GM12865 (cell line): ENCODE measurements at places on chromosomes 16 and 17.

DNA sequence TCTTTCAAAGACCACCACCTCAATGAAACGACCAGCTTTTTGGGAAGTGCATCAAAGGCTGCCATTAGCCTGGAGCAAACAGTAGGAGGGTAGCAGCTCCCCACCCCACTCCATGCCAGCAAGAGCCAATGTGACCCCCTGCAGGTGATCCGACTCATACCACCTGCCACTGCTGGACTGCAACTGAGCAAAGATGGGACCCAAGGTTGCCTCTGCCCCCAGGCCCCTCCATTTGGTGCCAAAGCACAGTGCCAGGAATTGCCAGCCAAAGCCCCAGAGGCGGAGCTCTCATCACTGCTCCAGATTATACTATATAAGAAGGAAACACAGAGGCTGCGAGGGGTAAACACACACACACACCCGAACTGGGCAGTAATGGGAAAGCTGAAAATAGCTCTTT, 8.3 kb downstream of the PITPNM3 start:
- no peak for DNase-seq

DNA sequence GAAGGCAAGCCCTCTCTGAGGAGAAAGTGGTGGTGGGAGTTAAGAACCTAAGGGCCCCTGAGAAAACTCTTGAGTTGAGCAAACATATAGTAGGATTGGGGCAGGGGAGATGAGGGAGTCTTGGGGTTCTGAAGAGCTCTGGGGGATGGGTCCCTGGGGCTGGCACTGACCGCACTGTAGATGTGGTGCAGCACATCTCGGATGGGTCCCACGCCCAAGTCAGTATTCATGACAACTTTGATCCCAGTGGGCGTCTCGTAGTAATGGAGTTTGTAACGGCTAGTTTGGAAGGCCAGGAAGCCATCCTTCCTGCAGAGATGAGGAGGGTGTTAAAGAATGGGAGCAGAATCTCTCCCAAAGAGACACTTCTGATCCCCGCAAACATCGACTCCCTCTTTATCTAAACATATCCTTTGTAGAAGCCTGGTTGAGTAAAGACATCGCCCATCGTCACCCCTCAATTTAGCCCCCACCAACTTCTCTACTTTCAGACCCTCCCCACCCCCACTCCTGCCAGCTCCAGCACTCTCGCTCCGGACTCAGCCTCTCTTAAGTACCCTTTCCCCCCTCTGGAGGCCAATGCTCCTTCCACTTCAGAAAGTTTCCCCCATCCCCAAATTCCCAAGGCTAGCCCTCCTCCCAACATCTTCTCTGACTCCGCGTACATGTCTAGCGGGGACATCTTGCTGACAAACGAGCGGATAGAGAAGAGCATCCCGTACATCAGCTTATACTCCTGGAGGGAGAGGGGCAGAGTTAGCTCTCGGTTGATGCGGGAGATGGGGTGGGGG, 710 bp downstream of the TRAPPC1 start:
- peak; percentile 19 for DNase-seq

- DNase-seq = no peak
These were observed 14.0 kb downstream of the HS3ST3A1 start for GRCh38 chr17:13587487-13588338.

DNA sequence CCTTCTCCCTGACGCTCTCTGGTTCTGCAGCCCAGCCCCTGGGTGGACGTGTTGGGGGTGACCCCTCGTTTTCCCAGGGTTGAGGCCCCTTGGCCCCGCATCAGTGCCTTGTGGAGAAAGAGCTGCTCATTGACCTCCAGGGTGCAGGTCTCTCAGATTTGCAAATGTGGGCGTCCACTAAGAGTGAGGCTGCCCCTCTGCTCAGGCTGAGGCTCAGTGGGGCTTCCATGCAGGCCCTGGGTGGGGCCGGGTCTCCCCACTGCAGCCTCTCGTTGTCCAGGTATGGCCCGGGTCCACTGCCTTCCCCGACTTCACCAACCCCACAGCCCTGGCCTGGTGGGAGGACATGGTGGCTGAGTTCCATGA, 9.0 kb downstream of the GAA start:
- DNase-seq = no peak

DNA sequence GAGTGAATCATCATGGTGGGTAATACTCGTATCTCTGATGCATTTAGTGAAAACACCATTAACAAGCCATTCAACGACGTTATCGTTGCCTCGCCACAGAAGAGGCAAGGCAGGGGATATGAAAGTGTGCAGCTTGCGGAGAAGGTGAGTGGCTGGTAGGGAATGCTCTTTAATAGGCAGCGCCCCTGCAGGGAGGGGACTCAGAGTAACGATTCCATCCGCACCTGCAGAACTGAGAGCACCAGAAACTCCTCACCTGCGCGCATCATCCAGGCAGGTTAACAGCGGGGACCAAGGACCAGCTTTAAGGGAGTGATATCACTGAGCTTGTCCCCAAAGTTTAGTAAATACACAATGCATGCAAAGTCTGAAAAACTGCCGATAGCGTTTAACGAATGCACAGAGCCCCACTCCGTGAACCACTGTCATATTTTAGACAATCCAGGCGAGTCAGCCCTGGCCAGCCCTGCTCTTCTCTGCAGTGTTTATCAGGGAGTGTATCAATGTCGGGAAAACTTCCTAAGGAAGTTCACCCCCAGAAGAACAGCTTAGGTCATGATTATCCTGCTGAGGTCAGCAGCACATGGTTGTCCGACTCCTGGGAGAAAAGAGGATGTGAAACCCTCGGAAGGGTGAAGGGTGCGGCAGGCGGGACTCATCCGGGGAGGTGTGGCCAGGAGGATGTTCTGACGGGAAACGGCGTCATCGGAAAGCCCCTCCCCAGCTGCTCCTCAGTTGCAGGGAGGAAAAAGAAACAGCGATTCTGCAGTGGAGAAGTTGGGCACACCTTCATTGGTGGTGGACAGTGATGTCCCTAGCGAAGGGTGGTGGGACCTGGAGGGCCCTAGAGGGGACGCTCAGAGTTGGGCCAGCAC, 68.5 kb upstream of the DNAH17 start:
- DNase-seq = peak; percentile 88

GRCh38 chr17:42849451-42850181, 1.4 kb upstream of the AOC3 start:
- no peak for DNase-seq
